Inflammatory macrophage treated with lipopolysaccharide for 1 hour (primary cell): ENCODE measurements at places on chromosomes 5 and 9.

DNA sequence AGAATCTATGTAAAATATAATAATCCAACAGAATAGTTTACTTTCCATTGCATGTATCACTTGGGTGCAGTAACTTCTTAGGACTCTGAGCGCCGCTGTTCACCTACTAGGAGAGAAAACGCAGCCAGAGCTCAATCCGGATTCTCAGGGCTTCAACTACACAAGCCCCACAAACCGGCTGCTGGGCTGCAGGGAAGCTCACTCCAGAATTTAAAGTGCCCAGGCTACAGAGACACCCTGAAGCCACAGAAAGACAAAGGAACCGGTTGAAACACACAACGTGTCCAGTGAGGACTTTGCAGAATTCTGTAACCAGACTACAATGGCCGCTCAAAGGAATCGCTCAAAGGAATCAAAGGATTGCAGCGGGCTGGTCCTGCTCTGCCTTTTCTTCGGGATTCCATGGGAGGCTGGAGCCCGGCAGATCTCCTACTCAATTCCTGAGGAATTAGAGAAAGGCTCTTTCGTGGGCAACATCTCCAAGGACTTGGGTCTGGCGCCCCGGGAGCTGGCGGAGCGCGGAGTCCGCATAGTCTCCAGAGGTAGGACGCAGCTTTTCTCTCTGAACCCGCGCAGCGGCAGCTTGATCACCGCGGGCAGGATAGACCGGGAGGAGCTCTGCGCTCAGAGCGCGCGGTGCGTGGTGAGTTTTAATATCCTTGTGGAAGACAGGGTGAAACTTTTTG is at the start of gene PCDHGA10:
PCDHGA10 (plus strand) TSS at position 134 of the 686 bp plus-strand sequence; CDS start at position 323, 189 bp downstream.
- DNase-seq = peak; percentile 51

DNA sequence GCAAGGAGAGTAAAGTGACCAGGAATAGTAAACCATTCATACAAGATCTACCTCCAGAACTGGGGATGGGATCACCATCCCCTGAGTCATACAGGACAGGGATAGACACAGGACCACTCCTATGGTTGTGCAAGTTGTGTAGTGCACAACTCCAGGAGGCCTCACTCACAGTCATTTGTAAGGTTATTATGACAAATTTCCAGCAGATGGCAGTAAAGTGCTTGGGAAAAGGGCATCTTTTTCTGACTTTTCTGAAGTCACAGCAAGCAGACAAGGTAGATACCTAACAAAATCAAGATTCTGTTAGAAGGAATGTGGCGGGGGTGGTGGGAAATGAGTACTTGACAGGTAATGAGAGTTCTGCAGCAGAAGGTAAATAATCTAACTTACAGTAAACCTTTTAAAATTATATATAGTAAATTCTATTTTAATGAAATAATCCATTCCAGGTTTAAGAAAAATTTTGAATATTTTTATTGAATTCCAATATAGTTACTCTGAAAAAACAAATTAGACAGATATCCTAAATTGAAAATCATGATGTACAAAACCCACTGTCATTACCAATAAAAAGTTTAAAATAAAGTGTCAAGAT is 16.7 kb upstream of the KIF27 start:
- peak; percentile 54 for DNase-seq

GRCh38 chr5:72265032-72265877 is 54.8 kb downstream of the MRPS27 start:
- no peak for DNase-seq

- no peak for DNase-seq
These were observed 685 bp upstream of the ADGRD2 start for GRCh38 chr9:124449381-124450151.

DNA sequence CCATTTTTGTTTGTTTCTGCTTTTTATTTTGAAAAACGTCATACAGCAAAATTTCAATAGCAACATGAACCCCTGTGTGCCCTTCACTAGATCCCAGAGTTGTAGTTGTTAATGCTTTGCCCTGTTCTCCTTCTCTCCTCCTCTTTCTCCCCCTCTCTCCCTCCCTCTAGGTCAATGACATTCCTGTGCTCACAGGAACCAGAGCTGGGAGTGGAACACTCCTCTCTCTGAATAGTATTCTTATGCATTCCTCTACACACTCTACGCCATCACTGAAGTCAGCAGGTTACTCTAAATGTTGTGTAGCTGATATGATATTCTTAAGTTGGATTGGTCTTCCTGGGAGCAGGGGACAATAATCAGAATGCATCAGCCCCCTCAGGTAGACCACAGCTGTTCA is 243.4 kb downstream of the SYK start:
- no peak for DNase-seq

DNA sequence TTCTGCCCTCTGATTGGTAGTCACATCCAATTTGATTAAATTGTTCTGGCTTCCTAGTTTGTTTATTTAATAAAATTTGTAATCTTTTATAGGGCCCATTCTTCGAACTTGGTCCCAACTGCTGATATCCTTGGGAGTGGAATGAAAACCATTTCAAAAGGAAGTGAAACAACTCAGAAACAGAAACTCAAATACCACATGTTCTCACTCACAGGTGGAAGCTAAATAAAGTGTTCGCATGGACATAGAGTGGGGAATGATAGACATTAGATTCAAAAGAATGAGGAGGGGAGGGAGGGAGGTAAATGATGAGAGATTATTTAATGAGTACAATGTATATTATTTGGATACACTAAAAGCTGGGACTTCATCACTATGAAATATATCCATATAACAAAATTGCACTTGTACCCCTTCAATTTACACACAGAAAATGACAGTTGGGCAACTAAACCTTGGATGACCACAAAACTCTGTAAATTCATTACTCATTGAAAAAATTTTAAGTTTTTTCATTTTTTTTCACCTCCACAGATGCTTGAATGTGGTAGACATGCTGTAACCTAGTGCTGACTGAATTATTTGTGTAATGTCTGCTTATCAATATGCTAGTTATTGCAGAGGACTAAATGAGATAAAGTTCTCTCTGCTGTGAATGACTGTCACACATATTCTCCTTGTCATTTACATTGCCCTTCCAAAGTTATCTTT is 16.0 kb downstream of the ATP10B start:
- DNase-seq = no peak

GRCh38 chr5:141525653-141526052 is 36.8 kb downstream of the PCDHGC5 start:
- no peak for DNase-seq

DNA sequence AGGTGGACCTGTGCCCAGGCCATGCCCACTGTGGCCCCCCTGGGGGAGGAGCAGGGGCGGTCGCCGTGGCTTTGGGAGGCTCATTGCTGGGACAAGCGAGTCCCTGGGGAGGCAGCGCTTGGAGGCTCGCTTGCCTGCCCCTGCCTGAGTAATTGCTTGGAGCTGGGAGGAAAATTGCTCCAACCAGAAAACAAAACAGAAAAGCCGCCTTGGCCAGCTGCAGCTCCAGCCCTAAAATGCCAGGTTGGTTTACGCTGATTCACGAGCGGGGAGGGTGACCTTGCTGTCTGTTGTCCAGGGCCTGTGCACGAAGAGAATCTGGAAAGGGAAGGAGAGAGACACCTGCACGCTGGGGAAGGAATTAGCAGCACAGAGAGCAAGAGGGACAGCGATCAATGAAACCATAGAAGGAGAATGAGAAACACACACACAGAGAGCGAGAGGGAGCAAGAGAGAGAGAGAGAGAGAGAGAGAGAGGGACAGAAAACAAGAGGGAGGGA is 25.3 kb downstream of the NTNG2 start:
- DNase-seq = no peak

DNA sequence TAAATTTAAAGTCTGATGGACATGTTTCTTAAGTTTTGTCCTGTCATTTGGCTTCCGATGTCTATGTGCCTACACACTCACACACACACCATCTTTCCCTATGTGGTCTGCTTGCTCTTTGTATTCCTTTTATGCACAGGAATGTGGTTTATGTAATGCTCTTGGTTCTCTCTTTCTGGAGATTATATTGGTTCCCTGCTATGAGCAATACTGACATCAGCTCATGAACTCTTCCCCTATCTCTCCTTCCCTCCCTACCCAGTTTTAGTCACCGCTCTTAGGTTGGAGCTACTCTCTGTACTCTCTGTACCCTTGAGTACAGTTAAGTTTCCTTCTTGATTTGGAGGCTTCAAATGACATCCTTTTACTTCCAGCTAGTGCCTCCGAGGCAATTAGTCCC is 77.9 kb upstream of the MVB12B start:
- no peak for DNase-seq

DNA sequence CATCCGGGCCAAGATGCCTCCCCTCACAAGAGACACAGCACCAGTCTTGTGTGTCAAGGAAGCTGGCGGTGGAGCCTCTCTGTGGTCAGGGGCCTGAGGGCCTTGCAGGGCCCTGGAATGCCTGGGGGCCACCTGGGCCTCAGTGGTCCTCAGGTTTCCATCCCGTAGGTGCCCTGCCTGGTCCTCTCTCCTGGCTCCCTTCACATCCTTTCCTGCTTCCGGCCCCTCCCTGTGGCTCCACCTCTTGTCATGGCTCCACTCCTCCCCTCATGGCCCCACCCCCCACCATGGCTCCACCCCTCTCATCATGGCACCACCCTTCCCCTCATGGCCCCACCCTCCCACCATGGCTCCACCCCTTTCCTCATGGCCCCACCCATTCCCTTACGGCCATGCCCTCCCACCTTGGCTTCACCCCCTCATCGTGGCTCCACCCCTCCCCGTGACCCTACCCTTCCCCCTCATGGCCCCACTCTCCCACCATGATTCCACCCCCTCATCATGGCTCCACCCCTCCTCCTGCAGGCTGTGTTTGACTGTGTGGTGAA is 175.8 kb downstream of the CACNA1B start:
- no peak for DNase-seq

DNA sequence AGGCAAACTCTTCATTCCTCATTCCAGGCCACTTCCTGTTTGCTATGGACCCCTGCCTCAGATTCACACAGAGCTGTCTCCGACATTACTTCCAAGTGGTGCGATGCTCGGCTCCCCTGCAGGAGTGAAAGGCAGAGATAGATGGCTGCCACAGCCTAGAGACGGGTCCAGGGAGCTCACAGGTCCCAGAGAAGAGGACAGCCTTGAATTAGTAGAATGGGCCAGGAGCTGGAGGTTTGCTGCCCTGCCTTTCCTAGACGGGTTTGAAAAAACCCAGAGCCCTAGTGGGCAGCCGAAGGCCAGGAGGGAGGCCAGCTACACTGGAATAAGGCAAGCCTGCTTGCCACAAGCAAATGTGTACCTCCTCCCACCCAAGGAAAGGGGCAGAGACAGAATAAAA is 1.8 kb downstream of the ANKRD34B start:
- DNase-seq = no peak

GRCh38 chr9:137406085-137406760 is 16.7 kb downstream of the EXD3 start:
- DNase-seq = no peak

GRCh38 chr9:137804908-137805630 is 72.5 kb upstream of the CACNA1B start:
- DNase-seq = no peak

DNA sequence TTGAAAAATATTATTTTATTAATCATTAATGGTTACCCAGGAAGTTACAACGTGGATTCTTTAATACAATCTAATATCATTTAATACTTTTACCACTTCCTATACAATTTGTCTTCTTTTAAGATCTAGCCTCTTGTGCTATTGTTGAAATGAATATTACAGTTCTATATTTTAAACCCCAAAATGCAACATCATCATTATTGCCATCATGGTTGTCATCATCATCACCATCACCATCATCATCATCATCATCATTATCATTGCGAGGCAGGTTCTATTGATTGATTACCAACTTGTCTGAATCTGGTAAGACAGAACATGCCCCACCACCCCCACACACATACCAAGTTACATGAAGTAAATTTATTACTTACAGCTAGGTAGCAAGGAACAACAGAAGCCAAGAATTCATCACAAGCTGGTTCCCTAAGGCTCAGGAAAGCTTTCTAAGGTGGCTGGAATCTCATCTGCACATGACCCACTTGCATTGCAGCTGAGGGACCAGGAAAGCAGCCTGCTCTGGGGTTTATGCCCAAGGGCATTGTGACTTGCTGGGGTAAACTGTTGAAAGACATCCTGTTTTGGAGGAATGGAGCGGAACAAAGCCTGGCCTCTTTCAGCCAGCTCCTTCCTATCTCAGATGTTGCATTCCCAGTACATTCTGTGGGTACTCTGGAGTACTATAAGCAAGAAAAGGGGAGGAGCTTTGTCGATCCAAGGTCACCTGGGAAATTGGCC is 418.1 kb downstream of the PRR16 start:
- no peak for DNase-seq

- no peak for DNase-seq
These were observed 29.8 kb downstream of the AHRR start for GRCh38 chr5:351084-351920.

GRCh38 chr5:157917491-157917890 is 58.5 kb upstream of the CLINT1 start:
- DNase-seq = no peak

- no peak for DNase-seq
These were observed 1.5 kb downstream of the AFF4 start for GRCh38 chr5:132961887-132962286.
